ENCODE measurements at places on chromosomes 13 and 19.

GRCh38 chr13:107185889-107186288, 618.0 kb upstream of the ARGLU1 start:
- no peak for DNase-seq

DNA sequence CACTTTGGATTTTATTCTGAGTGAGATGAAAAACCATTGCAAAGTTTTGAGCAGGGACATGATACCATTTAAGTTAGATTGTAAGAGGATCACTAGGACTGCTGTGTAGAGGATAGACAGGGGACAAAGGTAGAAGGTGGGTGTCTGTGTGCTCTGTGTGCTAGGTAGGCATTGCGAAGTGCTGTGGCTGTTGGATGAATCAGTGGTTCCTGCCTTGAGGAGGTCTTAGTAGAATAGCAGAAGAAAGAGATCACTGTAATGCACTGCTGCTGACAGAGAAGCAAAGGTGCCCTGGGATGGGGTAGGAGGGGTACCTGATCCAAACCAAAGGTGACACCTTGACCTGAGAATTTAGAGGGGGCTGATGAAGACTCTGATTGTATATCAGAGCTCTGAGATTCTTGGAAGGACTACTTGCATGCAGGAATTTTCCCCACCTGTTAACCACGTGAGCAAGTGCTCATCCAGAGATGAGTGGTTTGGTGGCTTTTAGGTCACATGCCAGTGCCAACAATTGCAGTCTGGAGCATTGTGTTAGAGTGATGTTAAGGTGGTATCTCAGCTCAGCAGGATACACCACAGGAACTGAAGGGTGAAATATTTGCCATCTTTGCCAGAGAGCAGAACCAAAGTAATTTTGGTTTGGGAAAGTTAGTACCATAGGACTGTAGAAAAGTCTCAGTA, 10.8 kb downstream of the WASF3 start:
- DNase-seq: no peak

DNA sequence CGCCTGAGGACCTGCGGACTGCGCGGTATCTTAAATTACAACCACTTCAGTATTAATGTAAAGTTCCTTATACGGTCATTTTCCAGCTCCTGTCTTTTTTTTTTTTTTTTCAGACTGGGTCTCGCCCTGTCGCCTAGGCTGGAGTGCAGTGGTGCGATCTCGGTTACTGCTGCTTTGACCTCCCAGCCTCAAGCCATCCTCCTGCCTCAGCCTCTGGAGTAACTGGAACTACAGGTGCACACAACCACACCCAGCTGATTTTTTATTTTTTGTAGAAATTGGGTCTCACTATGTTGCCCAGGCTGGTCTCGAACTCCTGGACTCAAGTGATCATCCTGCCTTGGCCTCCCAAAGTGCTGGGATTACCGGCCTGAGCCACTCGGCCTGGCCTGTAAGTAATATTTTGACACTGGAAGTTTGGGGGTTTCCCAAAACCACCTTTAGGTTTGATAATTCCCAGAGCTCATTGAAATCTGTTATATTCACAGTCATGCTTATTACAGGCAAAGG, 406 bp upstream of the EID2B start:
- no peak for DNase-seq

DNA sequence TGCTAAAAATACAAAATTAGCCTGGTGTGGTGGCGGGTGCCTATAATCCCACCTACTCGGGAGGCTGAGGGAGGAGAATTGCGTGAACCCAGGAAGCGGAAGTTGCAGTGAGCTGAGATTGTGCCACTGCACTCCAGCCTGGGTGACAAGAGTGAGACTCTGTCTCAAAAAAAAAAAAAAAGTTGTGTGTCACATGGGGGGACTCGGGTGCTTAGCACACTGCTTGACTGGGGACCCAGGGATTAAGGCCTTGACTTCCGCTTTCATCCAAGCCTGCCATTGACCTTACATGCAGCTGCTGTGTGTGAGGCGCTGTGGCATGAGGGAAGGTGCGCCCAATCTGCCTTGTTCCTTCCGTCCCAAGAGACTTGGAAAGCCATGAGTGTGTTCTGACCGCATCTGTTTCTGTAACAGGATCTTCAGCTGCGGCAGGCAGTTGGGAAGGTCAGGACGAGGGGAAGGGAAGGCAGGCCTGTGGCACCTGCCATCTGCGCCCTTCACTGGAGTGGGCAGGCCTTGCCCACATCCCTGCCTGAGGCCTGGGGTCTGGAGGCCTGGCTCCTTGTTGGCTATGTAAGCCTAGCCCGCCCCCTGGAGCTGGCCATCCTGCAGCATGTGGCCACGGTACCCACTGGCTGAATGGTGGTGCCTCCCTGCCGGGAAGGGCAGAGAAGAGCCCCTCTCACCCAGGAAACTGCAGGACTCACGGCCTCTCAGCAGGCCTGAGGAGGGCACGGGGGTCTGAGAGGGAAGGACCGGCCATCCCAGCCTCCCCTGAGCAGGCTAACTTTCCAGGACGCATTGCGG, 23.0 kb downstream of the PPP1R37 start:
- no peak for DNase-seq

DNA sequence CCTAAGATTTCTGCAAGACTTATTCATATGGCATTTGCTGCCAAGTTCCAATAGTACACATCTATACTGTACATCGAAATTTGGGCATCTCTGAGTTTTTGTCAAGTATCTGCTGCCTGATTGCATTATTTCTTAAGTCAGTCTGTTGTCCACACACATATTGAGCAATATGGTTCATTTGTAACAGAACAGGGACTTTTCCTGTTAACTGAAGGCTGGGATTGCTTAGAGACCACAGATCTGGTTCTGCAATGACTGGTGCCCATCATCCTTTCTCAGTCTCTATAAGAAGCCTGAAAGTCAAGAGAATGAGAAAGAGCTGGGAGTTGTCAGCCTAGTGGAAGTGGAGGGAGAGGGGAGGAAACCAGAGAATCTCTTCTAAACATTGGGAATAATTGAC, 22.5 kb upstream of the MYCBP2 start:
- DNase-seq: no peak

- DNase-seq: no peak
Observed at GRCh38 chr13:81116461-81117282, 775.7 kb upstream of the SPRY2 start.

DNA sequence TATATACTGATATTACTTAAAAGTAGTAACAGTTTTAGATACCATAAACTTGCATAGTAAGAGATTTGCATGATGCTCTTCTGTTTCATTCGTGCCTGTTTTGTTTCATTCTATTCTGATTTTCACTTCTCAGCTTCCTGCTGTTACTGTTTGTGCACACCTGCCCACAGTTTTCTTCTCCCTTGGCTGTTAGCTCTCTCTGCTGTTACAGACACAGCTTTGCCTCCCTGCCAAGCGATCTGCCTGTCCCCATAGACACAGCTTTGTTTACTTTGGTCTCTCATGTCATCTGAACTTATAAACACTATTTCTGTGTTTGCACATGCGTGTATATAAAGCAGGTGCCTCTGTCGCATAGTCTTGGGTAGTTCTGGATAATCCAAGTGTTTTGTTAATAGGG, 21.4 kb upstream of the UPF3A start:
- DNase-seq: no peak

DNA sequence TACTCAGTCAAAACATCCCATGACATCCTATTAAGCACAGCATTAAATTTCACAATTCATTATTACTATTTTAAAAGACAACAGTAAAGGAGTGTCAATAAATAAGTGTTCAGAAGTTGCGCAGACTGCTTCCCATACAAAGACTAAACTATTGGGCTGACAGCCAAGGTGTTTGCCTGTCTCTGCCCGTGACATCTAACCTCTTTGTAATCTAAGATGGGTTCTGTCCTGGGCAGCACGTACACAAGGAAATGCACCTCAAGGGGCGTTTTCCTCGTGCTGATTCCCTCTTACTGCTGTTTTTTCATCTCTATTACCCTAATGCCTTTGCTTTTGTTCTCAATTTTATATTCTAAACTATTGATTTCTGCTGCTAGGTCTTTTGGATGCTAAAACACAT, 216.3 kb downstream of the NHLRC3 start:
- no peak for DNase-seq

DNA sequence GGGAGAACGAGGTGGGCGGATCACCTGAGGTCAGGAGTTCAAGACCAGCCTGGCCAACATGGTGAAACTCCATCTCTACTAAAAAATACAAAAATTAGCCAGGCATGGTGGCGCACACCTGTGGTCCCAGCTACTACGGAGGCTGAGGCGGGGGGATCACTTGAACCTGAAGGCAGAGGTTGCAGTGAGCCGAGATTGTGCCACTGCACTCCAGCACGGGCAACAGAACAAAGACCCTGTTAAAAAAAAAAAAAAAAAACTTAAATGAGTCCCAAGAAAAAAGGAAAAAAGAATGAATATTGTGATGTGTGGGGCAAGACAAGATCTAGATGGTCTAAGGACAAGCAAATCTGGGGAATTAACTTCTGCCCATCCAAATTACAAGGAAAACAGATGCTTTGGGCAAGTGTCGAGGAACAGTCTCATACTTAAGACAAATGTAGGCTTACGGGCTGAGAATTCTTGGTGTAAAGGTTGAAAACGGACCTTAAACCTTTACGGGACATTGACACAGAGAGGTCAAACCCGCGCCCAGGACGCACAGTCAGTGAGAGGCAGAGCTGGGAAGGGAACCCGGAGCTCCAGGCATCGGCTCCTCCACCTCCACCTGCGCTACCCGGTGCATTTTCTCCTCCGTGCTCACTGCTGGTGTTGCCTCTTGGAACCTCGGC, 656 bp upstream of the ZNF324 start:
- DNase-seq: no peak

- no peak for DNase-seq
Observed at GRCh38 chr13:77477299-77477848, 58.1 kb upstream of the SCEL start.
